ENCODE measurements at places on chromosomes 2 and 18.

DNA sequence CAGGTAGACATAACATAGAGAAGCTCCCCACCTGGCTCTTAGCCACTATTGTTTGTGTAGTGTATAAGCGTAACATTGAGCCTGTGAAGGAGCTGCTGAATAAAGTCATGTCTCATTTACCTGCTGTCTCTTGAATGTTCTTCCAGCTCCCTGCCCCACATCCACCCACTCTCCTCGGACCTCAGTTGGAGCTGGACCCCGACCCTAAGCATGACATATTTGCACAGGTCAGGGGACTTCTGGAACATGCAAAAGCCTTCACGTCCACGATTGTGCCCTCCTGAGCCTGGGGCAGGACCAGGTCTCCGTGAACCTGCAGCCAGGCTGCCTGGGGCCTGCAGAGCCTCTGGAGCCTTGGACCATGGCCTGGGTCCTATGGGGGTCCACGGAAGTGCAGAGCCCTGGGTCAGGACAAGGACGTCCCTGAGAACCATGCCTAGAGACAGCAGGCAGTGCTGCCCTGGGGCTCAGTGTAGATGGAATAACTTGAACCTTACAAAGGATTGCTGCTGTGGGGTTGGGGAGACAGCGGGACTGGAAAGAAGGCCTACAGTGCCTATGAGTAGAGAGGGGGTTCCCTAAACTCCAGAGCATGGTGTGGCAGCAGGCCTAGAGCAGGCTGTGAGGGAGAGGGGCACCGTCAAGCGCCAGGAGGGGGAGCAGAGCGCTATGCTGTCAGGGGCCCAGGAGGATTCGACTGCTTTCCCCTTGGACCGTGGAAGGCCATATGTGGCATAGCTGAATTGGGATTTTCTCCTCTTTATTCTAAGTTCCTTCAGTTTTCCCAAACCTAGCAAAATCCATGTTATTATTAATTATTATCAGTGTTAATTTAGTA, 99.9 kb upstream of the ZNF236 start:
- no peak for DNase-seq

GRCh38 chr2:13015532-13016320, 299.0 kb downstream of the TRIB2 start:
- DNase-seq: no peak

GRCh38 chr18:55763805-55764204, 175.8 kb upstream of the TCF4 start:
- no peak for DNase-seq

DNA sequence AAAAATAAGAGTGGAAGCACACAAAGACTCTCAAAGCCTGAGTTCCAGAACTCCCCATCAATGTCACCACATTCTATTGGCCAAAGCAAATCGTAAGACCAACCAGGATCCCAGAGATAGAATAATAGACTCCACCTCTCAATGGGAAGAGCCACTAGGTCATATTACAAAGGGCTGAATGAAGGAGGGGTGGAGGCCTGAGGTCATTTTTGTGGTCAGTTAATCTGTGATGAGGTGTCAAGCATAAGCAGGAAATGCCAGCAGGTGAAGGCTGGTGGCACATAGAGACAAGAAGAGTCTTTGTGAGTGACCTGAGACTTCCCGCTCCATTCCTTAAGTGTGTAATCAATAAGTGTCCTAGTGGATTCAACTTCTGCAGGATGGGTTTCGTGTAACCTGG, 144.3 kb downstream of the TFCP2L1 start:
- no peak for DNase-seq

- DNase-seq: no peak
These were observed 2.1 kb downstream of the PPP3R1 start for GRCh38 chr2:68250196-68250595.

DNA sequence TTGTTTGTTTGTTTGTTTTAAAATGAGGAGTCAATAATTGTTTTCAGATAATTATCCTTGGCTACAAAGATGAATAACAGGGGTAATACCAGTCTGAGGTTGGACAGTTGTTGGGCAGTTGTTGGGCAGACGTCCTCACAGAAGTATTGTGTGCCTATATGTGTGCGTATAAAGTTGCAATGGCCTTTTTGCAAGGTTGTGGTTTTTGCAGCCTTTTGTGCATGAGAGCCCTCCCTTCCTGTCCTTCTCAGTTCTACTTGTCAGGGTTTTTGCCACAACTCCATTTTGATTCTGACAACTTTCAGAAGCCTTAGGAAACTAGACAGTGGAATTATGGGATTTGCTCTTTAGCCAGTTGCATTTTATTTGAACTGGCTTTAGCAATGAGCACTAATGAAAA, 6.0 kb upstream of the STK39 start:
- DNase-seq: no peak

DNA sequence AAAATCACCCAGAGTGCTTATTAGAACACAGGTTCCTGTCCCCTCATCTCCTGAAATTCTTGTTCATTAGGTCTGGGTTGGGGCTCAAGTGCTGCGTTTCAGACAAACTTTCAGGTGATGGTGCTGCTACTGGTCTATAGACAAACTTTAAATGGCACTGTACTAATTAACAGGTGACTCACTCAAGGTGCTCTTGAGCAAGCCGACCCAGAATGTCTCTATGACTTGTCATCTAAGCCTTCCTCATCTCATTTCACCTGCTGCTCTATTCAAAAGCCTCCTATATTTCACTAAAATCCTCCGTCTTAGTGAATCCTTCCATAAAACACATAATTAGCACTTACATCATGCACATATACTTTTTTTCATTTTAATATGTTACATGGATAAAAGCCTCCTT, 29.9 kb upstream of the STK39 start:
- no peak for DNase-seq

GRCh38 chr2:235513984-235514626, 20.3 kb downstream of the AGAP1 start:
- DNase-seq: no peak

GRCh38 chr2:210267698-210268097, 42.5 kb upstream of the ACADL start:
- no peak for DNase-seq

- DNase-seq: no peak
These were observed 249.0 kb downstream of the TRIB2 start for GRCh38 chr2:12965540-12966269.

- DNase-seq: no peak
These were observed 3.4 kb upstream of the NARS1 start for GRCh38 chr18:57624988-57625387.

- no peak for DNase-seq
These were observed 496.9 kb upstream of the TNP1 start for GRCh38 chr2:217356781-217357180.

GRCh38 chr2:140274891-140275290, 1494.7 kb upstream of the NXPH2 start:
- DNase-seq: no peak

All from activated CD4-positive, alpha-beta T cell treated with anti-CD3 and anti-CD28 coated beads for 4 hours (primary cell).